Pancreas (tissue), 10 donors: ENCODE measurements at places on chromosomes 7 and 10.

- H3K27ac ChIP-seq: peak overlapping the region; percentile 97
- DNase-seq: peak; percentile 22
- H3K4me1 ChIP-seq: peaks cover 7% of the 10 kb centered on the region
These were observed 993 bp upstream of the SND1 start for GRCh38 chr7:127650847-127651555.

DNA sequence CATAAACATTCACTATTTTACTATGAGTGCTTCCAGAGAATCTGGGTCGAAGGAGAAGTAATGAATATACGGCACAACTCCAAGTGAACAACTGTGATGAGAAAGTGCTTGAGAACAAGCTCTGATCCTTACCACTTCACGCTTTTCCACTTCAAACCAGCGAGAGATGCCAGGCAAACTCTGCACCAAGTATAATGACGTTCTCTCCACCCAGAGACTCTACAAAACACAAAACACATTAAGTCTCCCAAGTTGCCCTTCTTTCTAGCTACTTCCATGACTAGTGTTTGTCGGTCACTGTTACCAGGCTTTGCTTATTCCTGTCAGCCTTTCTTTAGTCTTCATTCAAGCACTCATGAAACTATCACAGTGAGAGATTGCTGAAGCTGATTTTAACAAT lies 193.1 kb upstream of the IMMP2L start:
- no peak overlapping the region for H3K27ac ChIP-seq
- H3K27me3 ChIP-seq: no peaks in the 10 kb centered on the region
- H3K36me3 ChIP-seq: no peaks in the 10 kb centered on the region
- no peak for DNase-seq
- H3K4me1 ChIP-seq: no peaks in the 10 kb centered on the region

DNA sequence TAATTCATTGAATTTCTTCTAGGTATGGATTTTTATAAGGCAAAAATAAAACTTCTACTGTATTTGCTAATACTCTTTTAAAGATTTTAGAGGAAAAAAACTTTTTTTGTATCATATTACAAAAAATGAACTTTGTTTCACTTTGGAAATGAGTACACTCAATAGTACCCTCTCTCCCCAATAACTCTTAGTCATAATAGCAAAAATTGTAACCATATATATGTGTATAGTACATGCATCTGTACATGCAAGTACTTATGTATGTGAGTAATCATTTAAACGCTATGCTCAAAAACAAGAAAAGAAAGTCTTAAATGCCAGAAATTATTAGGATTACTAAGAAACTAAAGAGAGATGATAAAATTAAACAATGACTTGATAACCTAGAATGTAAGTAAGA lies 95.9 kb upstream of the HGF start:
- H3K4me1 ChIP-seq: no peaks in the 10 kb centered on the region

GRCh38 chr10:7230951-7231350 lies 179.9 kb downstream of the SFMBT2 start:
- H3K36me3 ChIP-seq: no peaks in the 10 kb centered on the region
- no peak for DNase-seq
- no peaks in the 10 kb centered on the region for H3K27me3 ChIP-seq
- H3K4me1 ChIP-seq: no peaks in the 10 kb centered on the region

- no peaks in the 10 kb centered on the region for H3K36me3 ChIP-seq
- no peak for DNase-seq
- no peak overlapping the region for H3K4me3 ChIP-seq
- no peaks in the 10 kb centered on the region for H3K27me3 ChIP-seq
- H3K27ac ChIP-seq: no peak overlapping the region
These were observed 14.3 kb upstream of the KCNIP2 start for GRCh38 chr10:101857802-101858476.

GRCh38 chr10:74244097-74244685 lies 93.2 kb downstream of the ADK start:
- no peaks in the 10 kb centered on the region for H3K4me1 ChIP-seq
- no peak overlapping the region for H3K4me3 ChIP-seq
- H3K27me3 ChIP-seq: no peaks in the 10 kb centered on the region
- no peak for DNase-seq
- no peak overlapping the region for H3K27ac ChIP-seq

- no peak overlapping the region for H3K27ac ChIP-seq
- no peaks in the 10 kb centered on the region for H3K4me1 ChIP-seq
- no peak overlapping the region for H3K4me3 ChIP-seq
- H3K36me3 ChIP-seq: no peaks in the 10 kb centered on the region
These were observed 41.9 kb downstream of the ADAMTS14 start for GRCh38 chr10:70714245-70714644.

DNA sequence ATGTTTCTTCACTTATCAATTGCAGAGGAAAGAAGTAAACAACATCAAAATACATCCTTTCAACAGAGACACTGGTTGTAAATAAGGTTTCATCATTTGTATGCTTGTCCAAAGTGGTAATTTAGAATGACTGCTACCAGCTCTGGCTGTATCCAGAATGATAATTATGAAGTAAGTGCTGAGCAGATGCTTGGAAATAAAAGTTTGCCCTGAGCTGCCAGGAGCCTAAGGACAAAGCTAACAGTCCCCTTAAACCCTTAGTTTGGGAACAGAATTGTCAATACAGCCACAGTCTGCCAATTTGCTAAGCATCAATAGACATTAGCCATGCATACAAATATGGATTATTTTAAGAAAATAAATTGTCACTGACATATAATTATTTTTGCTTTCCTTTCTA lies 147.0 kb upstream of the SLC13A1 start:
- DNase-seq: no peak
- no peaks in the 10 kb centered on the region for H3K4me1 ChIP-seq
- no peak overlapping the region for H3K4me3 ChIP-seq

DNA sequence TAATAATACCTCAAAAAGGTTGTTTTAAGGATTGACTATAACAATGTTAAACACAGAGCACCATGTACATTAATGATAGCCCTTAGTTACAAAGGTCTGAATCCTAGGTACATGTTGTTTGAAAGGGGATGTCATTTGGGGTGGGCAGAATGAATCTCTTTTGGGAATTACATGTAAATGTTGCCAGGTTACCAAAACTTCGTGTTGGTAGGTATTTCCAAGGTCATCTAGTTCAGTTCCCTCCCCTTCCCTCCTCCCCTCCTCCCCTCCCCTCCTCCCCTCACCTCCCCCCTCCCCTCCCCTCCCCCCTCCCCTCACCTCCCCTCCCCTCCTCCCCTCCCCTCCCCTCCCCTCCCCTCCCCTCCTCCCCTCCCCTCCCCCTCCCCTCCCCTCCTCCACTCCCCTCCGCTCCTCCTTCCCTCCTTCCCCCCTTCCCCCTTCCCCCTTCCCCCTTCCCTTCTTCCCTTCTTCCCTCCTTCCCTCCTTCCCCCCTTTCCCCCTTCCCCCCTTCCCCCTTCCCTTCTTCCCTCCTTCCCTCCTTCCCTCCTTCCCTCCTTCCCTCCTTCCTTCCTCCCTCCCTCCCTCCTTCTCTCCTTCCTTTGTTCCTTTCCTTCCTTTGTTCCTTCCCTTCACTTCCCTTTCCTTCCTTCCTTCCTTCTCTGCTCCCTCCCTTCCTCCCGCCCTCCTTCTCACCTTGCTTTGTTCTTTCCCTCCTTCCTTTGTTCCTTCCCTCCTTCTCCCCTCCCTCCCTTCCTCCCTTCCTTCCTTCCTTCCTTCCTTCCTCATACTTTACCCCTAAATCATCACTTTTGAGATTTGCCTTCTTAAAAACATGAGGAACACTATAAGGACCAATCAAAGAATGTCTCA lies 8.1 kb downstream of the VTI1A start:
- H3K4me1 ChIP-seq: no peaks in the 10 kb centered on the region
- no peak for DNase-seq
- no peaks in the 10 kb centered on the region for H3K36me3 ChIP-seq

DNA sequence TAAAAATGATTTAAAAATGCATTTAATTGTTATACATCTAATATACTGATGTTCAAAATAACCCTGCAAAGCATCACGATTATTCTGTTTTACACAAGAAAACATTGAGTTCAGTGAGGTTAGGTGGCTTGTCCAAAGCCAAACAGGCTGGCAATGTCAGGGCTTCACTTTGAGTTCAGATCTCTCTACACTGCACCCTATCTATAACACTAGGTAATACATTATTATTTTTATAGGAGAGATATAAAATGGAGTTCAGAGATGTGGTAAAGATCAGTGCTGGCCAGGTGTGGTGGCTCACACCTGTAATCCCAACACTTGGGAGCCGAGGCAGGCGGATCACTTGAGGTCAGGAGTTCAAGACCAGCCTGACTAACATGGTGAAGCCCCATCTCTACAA lies 165.9 kb upstream of the MYO3A start:
- H3K27me3 ChIP-seq: no peaks in the 10 kb centered on the region
- DNase-seq: no peak
- H3K27ac ChIP-seq: no peak overlapping the region
- H3K4me3 ChIP-seq: no peak overlapping the region
- no peaks in the 10 kb centered on the region for H3K4me1 ChIP-seq

- DNase-seq: no peak
- no peaks in the 10 kb centered on the region for H3K27me3 ChIP-seq
- H3K36me3 ChIP-seq: no peaks in the 10 kb centered on the region
- no peaks in the 10 kb centered on the region for H3K4me1 ChIP-seq
- H3K4me3 ChIP-seq: no peak overlapping the region
- H3K27ac ChIP-seq: no peak overlapping the region
These were observed 49.4 kb downstream of the ARHGAP22 start for GRCh38 chr10:48555310-48556042.

DNA sequence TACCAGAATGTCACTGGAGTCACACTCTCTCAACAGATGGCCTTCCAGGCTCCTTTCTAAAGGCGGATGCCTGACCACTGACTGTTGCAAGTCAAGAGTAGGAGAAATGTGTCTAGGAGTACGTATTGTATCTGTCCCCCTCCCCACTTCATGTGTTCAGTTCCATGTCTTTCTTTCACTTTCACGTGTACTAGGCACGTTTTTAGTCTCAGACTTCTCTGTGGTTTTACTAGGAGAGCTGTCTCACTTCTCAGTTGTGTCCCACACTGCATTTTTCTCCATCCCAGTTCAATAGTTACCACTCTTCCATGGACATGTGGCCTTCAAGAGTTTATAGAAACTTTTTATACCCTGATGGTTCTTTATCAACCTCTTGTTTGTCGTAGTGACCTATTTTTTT lies 893.0 kb downstream of the NRG3 start:
- no peaks in the 10 kb centered on the region for H3K27me3 ChIP-seq
- H3K4me1 ChIP-seq: no peaks in the 10 kb centered on the region
- no peaks in the 10 kb centered on the region for H3K36me3 ChIP-seq
- no peak overlapping the region for H3K27ac ChIP-seq

DNA sequence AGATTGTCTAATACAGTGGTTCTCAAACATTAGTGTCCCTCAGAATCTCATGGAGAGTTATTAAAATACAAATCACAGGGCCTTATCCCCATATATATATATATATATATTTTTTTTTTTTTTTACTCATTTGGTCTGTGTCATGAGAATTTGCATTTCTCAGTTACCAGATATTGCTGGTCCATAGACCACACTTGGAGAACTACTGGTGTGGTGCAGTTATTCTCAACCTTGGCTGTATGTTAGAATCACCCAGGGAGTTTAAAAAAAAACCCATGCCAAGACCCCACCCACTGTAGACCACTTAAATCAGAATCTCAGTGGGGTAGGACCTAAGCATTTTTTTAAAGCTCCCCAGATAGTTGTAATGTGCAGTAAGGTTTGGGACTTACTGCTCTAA lies 179.9 kb downstream of the AUTS2 start:
- H3K4me3 ChIP-seq: no peak overlapping the region
- no peaks in the 10 kb centered on the region for H3K36me3 ChIP-seq
- no peaks in the 10 kb centered on the region for H3K4me1 ChIP-seq
- H3K27ac ChIP-seq: no peak overlapping the region
- no peak for DNase-seq

DNA sequence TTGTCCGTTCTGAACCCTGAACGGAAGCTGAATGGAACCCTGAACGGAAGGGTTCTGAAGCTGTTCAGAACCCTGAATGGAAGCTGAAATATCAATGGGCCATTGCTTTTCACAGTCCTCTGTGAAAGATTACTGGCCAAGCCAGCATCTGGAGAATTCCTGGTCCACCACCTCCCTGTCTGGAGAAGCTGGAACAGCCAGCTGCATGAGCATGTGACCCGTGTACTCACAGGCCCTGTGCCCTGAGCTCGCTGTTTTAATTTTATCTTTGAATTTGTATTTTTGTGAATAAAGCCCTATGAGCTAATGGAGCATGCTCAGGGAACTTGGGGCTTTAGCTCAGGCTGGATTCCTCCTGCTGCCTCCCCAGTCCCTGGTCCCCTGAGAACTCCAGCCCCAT lies 37.2 kb downstream of the HTRA1 start:
- no peak overlapping the region for H3K27ac ChIP-seq
- no peaks in the 10 kb centered on the region for H3K4me1 ChIP-seq
- H3K36me3 ChIP-seq: no peaks in the 10 kb centered on the region
- no peak for DNase-seq
- no peak overlapping the region for H3K4me3 ChIP-seq

DNA sequence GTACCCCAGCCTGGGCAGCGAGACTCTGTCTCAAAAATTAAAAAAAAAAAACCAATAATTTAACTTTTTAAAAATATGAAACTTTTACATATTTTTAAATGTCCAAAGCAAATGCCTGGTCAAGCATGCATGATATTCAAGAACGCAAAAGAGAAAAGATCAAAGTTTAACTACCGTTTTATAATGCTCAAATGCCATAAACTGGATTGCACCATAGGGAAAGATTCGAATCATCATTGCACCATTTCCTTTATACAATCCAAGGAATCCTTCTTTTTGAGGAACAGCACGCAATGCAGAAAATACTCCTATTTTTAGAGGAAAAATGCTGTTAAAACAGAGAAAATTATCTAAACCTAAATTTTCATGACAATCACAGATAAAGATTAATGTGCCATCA lies 20.9 kb downstream of the SLC25A16 start:
- H3K27me3 ChIP-seq: no peaks in the 10 kb centered on the region
- H3K27ac ChIP-seq: no peak overlapping the region
- DNase-seq: no peak
- no peaks in the 10 kb centered on the region for H3K36me3 ChIP-seq
- no peaks in the 10 kb centered on the region for H3K4me1 ChIP-seq
- no peak overlapping the region for H3K4me3 ChIP-seq

GRCh38 chr10:31099664-31100063 lies 68.0 kb upstream of the ZNF438 start:
- H3K4me1 ChIP-seq: no peaks in the 10 kb centered on the region
- DNase-seq: peak; percentile 54
- H3K27ac ChIP-seq: no peak overlapping the region
- no peaks in the 10 kb centered on the region for H3K36me3 ChIP-seq
- no peaks in the 10 kb centered on the region for H3K27me3 ChIP-seq

DNA sequence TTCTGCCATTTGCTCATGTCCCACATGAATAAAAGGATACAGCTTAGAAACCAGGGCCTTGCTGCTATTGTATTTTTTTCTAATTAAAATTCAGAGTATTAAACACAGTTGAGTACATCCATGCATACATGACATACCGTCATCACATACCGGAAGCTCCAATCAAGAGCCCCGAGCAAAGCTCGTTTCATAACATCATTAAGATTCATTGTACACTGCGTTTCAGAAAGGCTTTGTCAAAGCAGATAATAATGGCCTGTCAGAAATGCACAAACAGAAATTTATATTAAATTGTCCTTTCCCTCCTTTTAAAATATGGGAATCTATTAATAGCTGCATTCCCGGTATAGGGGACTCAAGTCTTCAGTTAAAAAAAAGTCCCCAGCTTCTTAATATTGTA lies 103.4 kb downstream of the PRTFDC1 start:
- no peak for DNase-seq
- H3K4me3 ChIP-seq: no peak overlapping the region
- no peaks in the 10 kb centered on the region for H3K27me3 ChIP-seq
- H3K4me1 ChIP-seq: no peaks in the 10 kb centered on the region

- no peak overlapping the region for H3K27ac ChIP-seq
- H3K4me3 ChIP-seq: no peak overlapping the region
- H3K27me3 ChIP-seq: no peaks in the 10 kb centered on the region
- H3K36me3 ChIP-seq: no peaks in the 10 kb centered on the region
These were observed 185.2 kb upstream of the ITGB1 start for GRCh38 chr10:33143160-33143728.
